OCI-M1 (cell line): ENCODE measurements at places on chromosomes 5 and 9.

GRCh38 chr5:88872971-88873370 is 10.0 kb downstream of the MEF2C start:
- DNase-seq: no peak

DNA sequence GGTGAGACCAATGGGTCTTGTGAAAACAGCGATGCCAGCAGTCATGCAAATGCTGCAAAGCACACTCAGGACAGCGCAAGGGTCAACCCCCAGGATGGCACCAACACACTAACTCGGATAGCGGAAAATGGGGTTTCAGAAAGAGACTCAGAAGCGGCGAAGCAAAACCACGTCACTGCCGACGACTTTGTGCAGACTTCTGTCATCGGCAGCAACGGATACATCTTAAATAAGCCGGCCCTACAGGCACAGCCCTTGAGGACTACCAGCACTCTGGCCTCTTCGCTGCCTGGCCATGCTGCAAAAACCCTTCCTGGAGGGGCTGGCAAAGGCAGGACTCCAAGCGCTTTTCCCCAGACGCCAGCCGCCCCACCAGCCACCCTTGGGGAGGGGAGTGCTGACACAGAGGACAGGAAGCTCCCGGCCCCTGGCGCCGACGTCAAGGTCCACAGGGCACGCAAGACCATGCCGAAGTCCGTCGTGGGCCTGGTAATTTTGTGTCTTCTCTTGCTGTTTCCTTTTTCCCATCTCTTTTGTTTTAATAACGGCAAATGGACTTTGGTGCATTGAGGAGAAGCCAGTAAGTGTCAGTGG is 98.0 kb downstream of the EHMT1 start:
- DNase-seq: no peak

DNA sequence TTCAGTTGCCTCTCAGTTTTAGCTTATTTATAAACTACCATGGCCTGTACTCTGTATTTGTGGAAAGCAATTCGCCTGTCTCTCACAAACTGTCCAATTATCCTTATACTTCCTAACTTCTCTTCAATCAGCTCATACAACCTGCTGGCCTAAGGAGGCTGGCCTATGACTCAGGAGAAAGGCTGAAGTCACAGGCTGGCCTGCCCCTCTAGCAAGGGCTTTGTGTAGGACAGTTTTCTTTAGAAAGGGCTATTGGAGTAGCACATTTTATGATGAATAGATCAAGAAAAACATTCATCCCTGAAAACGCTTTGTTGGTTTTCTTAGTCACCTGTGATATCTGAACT is 988.7 kb upstream of the ARRDC3 start:
- no peak for DNase-seq

- DNase-seq: no peak
Measured at GRCh38 chr9:116116393-116116792, 37.2 kb upstream of the PAPPA start.

GRCh38 chr9:92439921-92440750 is 15.9 kb upstream of the OMD start:
- DNase-seq: no peak
